Inflammatory macrophage treated with lipopolysaccharide for 4 hours (primary cell): ENCODE measurements at places on chromosomes 7 and 10.

DNA sequence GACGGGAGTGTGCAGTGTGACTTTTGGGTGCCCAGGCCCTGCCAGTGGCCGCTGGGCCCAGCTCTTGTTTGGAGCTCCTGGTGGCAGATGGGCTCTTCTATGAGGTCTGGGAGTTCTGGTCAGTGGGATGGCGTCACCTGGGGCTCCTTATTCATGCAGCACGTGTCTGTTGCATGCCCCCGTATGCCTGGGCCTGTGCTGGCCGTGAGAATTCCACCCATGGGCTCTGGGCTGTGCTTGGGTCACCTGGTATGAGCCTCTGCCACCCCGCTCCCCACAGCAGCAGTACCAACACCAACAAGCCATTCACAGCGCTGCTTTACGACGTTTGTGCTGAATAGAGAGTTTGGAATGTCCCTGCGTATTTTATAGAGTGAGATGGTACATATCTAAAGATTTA is 27.1 kb downstream of the INPP5A start:
- no peak for DNase-seq

- DNase-seq, result no peak
Measured at GRCh38 chr7:7265081-7266075, 83.0 kb downstream of the C1GALT1 start.

DNA sequence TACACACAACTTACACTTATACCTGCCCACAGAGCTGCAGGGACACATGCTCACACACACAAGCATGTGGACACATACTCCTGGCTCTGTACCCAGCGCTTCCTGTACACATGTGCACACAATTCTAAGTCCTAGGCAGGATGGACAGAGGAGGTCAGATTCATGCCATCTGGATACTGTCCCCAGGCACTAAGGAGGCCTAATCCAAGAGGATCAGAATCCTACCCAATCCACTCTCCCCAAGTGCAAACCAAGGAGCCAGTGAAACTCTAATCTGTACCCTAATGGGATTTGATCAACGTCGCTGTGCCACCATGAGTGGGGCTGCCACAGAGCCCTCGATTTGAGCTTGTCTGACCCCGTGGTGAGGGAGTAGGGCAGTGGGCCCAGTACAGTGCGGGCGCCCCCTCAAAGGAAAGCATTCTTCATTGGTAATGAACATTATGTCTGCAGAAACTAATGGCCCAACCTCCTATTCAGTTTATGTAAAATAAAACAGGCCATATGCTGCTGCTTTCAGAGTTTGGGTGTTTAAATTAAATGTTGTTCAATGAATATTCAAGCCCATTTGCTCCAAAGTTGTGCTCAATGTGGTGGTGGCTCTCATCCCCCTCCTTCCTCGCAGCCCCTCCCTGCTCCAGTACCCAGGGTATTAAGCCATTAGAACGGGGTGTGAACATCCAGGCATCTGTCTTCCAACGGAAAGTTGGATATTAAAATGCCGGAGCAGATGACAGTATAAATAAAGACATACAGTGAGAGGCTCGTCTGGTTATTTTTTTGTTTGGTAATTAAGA is 26.4 kb downstream of the RPS24 start:
- DNase-seq, result no peak

DNA sequence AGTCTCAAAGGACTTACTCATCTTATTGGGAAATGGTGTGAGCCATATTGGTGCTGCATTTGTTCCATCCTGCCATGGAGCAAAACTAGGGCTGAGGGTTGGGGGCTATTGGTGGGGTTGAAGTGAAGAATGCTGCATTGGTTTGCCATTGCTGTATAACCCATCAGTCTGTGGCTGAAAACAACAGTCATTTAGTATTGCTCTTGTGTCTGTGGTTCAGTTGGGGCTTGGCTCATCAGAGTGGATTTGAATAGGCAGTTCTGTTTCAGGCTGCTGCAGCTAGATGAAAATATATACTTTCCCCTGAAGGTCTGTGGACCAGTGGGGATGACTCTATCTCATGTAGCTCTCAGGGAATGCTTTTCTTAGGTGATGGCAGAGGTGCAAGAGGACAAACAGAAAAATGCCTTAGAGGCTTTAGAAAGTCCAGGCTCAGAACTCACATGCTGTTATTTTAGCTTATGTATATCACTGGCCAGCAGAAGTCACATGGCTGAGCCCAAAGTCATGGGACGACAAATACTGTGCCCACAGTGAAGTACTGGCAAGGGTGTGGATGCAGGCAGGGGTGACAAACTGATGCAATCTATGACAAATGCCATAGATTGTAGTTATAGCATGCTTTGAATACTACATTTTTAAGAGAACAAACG is 15.2 kb upstream of the EXOC6 start:
- no peak for DNase-seq

GRCh38 chr7:40965016-40965415 is 737.9 kb downstream of the INHBA start:
- no peak for DNase-seq

DNA sequence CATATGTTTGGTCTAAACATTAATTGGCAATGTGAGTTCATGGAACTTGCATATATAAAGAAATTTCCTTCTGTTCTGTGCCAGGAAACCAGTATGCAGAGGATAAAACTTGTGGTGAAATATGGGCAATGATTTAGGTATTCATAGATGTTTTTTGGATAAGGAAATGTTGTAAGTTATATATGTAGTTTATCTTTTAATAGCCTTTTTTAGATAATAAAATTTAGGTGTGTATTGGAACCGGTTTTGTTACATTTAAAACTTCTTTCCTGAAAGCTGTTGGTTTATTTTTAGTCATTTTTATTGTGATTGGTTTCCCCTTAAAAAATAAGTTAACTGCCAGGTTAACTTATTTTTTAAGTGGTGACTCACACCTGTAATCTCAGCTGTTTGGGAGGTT is 22.1 kb downstream of the TAX1BP1 start:
- DNase-seq, result no peak

DNA sequence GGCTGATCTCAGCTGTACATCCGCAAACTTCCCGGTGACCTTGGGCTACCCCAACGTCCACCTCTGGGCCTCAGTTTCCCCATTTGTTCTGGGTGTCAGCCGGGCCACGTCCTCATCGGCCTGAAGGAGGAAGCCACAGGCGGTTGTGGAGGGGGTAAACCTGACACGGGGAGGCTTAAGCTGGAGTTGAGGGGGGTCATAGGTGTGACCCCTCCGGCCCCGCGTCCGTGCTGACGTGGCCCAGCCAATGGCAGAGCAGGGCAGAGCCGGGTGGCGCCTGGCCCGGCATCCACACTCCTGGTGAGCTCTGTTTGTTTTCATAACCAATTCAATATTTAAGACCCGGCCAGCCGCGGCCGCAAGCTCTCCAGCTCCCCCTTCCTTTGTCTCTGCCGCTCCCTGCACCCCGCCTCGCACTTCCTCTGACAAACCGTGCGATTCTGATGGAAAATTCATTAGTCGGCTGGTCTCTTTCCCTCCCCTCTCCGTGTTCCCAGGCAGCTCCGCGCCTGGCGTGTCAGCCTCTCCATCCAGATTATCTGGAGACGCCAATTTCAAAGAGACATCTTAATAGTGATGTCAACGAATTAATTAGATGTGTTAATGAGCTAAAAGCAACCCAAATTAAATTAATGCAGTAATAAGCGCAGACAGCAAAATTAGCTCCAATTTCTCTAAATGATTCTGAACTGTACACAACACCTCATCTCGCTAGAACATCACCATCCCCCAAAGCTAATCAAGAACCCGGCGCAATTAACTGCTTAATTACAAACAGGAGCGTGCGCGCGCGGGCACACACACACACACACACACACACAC is 55.4 kb downstream of the MICALL2 start:
- DNase-seq, result no peak

DNA sequence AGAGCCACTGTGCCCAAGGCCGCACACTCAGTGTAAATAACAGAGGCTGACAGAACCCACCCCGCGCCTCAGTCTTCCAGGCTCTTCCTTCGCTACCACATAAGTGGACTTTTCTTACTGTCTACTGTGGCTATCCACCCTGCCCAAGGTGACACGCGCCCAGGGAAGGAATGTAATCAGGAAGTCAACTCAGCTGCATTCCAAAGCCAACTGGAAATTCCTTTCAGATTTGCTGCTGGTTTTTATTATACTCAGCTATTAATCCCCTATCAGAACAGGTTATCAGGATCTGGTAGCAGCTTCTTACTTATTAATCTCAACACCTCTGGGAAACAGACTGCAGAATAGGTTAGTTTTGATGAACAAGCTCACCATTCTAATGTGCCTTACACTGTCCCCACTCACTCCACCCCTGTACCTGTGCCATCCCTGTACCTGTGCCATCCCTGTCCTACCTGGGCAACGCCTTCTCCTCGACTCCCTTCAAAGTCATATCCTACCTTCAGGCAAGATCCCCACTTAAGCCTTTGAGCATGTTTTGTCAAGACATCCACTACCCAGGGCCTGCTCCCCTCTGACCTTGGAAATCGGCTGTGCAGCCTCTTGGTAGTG is 90.7 kb downstream of the NHLRC2 start:
- DNase-seq, result no peak
